NCI-H446 (cell line): ENCODE measurements at places on chromosomes 2 and 18.

- no peak for DNase-seq
These were observed 94.7 kb downstream of the ANKRD44 start for GRCh38 chr2:197215748-197216360.

DNA sequence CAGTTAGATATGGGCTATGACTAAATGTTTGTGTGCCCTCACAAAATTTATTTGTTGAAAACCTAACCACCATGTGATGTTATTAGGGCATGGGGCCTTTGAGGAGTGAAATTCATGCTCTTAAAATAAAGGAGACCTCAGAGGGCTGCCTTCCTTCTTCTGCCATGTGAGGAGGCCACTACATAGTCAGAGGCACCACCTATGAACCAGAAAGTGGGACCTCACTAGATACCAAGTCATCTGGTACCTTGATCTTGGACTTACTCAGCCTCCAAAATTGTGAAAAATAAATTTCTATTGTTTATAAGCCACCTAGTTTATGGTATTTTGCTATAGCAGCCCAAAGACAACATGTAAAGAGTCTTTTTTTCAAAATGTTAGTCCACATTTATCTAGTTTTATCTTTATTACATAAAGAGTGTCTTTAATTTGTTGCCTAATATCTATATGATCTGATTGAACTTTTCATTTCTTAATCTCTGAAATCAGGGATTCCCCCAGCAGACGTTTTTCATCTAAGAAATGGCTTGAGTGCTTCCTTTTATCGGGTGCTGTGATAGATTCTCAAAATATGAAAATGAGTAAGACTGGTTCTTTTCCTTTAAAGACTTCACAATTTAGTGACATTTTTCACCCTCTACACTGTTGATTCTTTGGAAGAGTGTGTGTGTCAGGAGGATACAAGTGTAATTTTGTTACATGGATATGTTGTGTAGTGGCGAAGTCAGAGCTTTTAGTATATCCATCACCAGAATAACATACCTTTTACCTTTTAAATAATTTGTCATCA, 34.2 kb downstream of the PMS1 start:
- DNase-seq, result no peak

DNA sequence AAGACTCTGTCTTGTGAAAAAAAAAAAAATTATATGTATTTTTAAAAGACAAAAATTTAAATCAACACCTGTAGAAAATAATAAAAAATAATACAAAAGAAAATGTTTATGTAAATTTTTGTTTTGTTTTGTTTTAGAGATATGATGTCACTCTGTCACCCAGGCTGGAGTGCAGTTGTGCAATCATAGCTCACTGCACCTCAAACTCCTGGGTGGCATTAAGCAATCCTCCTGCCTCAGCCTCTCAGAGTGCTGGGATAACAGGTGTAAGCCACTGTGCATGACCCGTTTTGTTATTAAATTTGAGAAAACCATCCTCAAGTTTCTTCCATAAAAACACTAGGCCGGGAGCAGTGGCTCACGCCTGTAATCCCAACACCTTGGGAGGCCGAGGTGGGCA, 56.2 kb upstream of the B3GNT7 start:
- DNase-seq, result no peak

- DNase-seq, result no peak
These were observed 388.1 kb upstream of the SLC14A2 start for GRCh38 chr18:45227001-45227742.

DNA sequence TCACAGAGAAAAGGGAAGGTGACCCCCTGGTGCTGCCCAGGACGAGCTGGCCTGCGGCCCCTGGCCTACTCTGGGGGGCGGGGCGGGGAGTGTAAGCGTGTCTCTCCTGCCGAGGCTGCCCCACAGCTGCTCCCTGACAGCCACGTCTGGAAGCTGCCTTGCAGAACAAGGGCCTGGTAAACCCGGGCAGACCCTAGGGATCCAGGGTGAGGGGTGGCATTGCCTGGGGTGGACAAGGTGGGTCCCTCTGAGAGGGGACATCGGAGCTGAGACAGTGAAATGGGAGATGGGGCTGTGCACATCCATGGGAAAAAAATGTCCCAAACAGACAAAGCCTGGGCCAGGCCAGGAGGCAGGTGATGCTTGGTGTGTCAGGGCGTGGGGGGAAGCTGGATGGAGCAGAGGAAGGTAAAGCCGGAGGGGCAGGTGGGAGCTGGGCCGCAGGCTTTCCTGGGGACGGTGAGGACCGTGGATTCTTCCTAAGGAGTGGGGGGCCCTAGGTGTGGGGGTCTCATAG, 66.0 kb upstream of the HDAC4 start:
- DNase-seq, result no peak

DNA sequence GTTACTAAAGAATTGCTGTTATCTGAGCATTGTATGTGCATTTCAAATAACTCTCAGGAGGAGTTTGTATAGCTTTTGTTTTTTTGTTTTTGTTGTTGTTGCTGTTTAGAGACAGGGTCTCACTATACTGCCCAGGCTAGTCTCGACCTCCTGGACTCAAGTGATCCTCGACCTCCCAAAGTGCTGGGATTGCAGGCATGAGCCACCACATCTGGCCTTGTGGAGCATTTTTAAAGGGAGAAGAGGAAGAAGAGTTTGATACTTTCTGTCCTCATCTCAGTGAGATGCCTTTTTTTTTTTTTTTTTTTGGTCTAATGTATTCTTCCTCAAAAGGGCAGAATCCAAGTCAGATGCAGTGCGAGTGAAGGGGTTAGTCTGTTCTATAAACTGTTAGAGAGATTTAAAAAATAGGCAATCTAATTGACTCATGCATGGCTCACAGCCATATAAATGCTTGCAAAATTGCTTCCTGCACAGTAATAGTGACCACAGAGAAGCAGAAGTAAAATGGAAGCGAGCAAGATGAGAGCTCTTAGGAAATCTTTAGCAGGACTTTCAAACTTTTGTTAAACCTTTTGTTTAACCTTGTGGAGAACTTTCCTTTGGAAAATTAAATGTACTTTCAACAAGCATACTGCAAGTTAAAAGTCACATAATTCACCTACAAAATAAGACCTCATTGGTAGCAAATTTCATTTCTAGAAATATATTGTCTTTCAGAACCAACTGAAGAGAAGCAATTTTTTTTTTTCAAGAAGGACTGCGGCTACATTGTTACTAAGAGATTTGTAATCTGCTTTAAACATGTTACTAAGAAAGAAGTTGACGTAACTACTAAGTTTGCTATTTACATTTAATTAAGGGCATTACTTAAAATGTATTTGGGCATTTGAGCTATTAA, 52.3 kb upstream of the ROCK1 start:
- no peak for DNase-seq

GRCh38 chr2:167411367-167411766, 523.1 kb downstream of the XIRP2 start:
- DNase-seq, result no peak

- DNase-seq, result no peak
These were observed 72.1 kb upstream of the CCBE1 start for GRCh38 chr18:59769129-59769865.

DNA sequence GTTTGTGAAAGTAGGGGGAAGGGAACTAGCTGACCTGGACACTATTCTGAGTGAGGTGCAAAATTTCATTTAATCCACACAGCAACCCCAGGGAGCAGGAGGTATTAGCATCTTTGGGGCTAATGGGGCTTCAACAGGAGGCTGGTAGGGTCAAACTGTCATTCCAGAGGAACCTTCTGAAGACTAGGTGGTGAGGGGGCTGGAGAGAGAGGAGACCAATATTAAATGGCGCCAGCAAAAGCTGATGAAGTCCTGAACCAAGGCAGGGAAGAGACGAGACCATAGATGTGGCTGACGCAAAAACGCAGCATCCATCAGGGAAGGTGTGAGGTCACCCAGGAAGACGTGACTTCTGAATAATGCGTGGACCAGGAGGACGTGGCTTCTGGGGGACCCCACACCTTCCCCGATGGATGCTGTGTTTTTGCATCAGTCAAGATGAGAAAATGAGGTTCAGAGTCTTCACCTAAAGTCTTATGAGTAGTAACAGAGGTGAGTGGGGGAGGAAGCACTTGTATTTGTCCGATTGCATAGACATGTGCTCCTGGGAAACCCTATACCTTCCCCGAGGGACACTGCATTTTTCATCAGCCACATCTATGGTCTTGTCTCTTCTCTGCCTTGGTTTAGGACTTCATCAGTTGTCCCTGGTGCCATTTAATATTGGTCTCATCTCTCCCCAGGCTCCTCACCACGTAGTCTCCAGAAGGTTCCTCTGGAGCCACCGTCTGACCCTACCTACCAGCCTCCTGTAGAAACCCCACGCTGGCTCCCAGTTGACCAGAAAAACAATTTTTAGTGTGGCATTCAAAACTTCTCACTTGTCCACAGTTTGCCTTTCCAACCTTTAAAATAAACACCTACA, 188.6 kb downstream of the MYCN start:
- no peak for DNase-seq

DNA sequence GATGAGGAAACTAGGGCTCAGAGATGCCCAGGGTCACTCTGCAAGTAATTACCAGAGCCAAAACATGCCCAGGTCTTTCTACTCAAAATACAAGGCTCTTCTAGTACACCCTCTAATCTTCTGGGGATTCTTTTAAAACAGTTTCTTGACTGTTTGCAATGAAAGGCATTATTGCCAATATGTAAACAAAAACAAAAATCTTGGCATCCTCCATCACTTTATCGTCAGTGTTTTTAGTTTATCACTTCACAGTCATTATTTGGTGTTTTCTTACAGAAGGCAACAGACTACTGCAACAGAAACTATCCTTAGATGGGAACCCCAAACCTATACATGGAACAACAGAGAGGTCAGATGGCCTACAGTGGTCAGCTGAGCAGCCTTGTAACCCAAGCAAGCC, 71.0 kb downstream of the KCTD18 start:
- DNase-seq, result no peak

GRCh38 chr18:79944746-79945117, 6.7 kb downstream of the SLC66A2 start:
- DNase-seq, result no peak

- no peak for DNase-seq
These were observed 356.6 kb upstream of the CELF4 start for GRCh38 chr18:37922162-37922561.

- no peak for DNase-seq
These were observed at the start of gene SCYGR4 for GRCh38 chr2:227617316-227618230. SCYGR4 (plus strand) TSS chr2:227617498; CDS start chr2:227617498, 0 bp downstream.

GRCh38 chr18:2032036-2032435, 539.3 kb downstream of the METTL4 start:
- no peak for DNase-seq

- DNase-seq, result no peak
These were observed 215.4 kb upstream of the HNRNPA3 start for GRCh38 chr2:176997074-176997791.

DNA sequence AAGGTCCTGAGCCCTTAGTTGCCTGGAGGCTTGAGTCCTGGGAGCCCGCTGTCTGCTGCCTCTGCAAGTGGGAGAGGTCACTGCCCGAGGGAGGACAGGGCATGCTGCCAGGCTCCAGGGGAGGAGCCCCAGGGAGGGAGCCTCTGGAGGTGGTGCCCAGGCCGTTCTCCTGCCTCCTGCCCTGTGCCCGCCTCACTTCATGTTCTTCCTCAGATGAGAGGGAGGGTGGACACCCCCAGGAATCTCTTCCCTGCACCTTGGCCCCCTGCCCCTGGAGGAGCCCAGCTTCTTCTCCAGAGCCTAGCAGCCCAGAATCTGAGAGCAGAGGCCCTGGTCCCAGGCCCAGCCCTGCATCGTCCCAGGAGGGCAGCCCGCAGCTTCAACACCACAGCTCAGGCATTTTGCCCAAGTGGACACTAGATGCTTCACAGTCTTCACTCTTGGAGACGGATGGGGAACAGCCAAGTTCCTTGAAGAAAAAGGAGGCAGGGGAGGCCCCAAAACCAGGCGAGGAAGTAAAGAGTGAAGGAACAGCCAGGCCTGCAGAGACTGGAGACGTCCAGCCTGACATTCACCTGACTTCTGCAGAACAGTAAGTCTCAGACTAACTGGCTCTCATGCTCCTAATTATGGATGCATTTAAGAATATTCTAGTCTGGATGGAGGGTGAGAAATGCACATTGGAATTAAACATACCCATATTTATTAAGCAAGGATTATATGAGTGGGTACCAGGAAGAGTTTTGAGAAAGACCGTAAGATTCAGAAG, 12.1 kb downstream of the PSD4 start:
- no peak for DNase-seq

GRCh38 chr2:172701250-172701649, 34.4 kb upstream of the RAPGEF4 start:
- DNase-seq, result no peak

DNA sequence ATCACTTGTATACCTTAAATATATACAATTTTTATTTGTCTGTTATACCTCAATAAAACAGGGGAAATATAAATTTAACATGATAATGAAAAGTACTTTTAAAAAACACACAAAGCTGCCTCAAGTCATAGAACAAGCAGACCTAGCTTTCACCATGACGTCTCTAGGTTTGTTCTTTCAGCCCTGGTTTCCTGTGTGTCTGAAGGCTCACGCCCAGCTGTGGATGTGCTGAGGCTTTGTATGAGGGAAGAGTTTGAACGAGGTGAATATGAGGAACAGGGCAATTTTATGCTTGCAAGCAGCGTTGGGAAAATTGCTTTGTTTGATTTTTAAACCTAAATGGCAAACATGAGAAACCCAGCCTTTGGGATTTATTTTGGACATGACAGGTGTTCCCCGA, 15.3 kb downstream of the SH3RF3 start:
- no peak for DNase-seq

DNA sequence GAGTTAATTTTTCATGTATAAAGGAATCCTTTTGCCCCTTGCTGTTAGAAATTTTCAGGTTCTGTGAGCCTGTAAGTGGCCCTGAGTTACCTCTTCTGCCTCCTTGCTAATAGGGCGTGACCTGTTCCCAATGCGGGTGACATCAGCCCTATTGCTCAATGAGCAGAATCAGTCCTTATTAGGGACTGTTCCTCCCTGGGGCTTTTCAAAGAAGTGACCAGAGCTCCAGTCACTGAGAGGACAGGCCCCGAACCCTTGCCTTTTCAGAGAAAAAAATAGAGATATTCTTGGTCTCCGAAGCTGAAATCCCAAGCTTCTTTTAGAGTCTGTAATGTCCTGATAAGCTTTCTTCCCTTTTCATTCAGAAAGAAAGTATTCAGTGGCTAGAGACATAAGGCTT, 8.2 kb upstream of the APOB start:
- DNase-seq, result no peak

GRCh38 chr2:10169581-10169980, 47.0 kb downstream of the RRM2 start:
- no peak for DNase-seq

DNA sequence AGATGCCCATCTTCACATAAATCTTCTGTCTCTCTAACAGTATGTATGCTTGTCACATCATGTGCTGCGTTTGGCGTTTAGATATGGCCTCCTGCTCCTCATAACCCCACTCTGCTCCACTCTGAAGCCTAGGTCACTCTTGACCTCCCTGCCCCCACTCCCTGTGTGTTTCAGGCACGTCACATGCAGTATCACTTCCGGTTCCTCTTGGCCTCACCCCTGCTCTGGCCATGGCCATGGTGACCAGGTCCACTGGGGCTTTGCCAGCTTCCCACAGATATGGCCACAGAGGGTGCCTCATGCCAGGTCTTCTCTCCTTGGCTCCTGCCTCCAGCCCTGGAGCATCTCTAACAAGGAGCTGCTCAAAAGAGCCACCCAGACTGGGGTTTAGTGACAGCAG, 160.0 kb downstream of the RNF152 start:
- DNase-seq, result no peak

- DNase-seq, result no peak
These were observed 43.5 kb upstream of the FAHD2A start for GRCh38 chr2:95359031-95359430.
